ENCODE measurements at places on chromosomes 12 and 14. TPM values are rescaled to one million over a fixed set of nuclear protein-coding genes. Genes with fewer than 3 reads are reported as not detected.

DNA sequence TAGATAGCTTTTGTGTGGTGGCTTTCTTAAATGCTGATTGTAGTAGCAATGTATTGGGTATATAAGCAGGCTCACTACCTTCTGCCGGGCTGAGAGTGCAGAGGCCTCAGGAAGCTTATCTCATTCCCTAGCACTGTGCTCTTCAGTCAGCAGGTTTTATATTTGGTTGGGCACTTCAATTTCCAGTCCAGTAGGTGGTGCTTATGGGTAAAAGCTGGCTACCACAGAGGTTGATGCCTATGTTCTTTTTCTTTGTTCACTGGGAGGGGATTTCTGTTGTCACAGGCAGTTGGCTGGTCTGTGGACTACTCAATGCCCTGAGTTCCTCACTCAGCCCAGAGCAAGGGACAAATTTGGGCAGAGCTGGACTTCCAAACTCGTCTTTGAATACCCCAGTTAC is 43.0 kb upstream of the GLIPR1 start:
- H3K36me3 ChIP-seq, result no peaks in the 10 kb centered on the region
- no peaks in the 10 kb centered on the region for H3K4me1 ChIP-seq
- no peak overlapping the region for H3K4me3 ChIP-seq
- no peaks in the 10 kb centered on the region for H3K27me3 ChIP-seq
- H3K27ac ChIP-seq, result no peak overlapping the region
- DNase-seq, result no peak

DNA sequence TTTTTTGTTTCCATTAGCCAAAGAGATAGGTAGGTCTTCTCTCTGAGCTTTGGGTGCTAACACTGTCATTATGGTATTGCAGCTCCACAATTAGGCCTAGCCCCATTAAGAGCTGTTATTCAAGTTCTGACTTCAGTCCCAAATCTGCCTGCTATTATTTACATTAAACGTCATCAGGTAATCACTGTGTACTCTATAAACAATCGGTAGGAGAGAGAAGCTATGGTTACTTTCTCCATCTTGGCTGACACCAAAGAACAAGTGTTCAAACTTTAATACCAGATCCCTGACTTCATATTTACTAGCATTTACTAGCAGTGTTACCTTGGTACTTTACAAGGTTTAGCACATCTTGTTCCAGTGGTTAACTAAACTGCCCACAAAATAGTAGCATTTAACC is 305.1 kb upstream of the GARIN2 start:
- DNase-seq, result no peak
- no peaks in the 10 kb centered on the region for H3K27me3 ChIP-seq
- H3K4me1 ChIP-seq, result no peaks in the 10 kb centered on the region
- H3K4me3 ChIP-seq, result no peak overlapping the region
- H3K27ac ChIP-seq, result no peak overlapping the region

DNA sequence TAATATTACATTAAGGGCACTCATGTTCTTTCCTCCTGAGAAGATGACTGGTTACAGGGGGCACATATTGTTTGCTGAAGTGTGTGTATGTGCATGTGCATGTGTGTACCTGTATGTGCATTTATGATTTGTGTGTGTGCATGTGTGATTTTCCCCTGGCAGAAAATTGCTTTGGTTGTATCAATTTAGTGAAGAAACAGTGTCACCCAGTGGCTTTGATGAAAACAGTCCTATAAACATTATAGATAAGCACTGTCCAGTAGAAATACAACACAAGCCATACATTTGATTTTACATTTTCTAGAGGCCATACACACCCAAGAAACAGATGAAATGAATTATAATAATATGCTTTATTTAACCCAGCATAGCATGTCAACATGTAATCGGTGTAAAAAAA is 8.6 kb downstream of the PDE3A start:
- DNase-seq, result no peak
- H3K4me1 ChIP-seq, result peaks cover 8% of the 10 kb centered on the region

GRCh38 chr12:70543444-70543843 is 93.8 kb downstream of the PTPRB start:
- H3K27me3 ChIP-seq, result no peaks in the 10 kb centered on the region
- no peaks in the 10 kb centered on the region for H3K36me3 ChIP-seq
- no peaks in the 10 kb centered on the region for H3K4me1 ChIP-seq

Gene RDH16
- 1.3 TPM for total RNA-seq

Gene C12orf50
- total RNA-seq, result not detected

Gene FGF23
- total RNA-seq, result not detected

Gene SLCO1B1
- total RNA-seq, result not detected

Measured in body of pancreas (tissue), 4 donors.